ENCODE measurements at places on chromosomes 4 and X. TPM values are rescaled to one million over a fixed set of nuclear protein-coding genes. Genes with fewer than 3 reads are reported as not detected.

DNA sequence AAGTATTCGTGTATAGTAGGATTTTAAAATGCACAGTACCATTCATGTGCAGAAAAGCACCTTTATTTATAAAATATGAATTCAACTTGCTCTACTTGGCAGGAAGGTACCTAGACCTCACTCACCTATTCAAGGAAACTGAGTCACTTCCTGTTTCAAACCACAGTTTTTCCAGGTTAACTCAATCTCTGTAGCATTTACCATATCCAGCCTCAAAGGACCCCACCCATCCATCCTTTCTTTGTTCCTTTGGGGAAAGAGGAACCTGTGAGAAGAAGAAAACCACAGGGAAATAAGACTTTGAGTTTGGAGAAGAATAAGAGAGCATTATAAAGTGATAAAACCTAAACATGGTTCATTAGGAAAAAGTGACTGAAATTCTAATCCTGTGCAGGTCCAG lies 250.7 kb downstream of the CBR4 start:
- DNase-seq, result no peak

PTPN13 gene
- total RNA-seq, result 11.2 TPM

IGFBP7 gene
- total RNA-seq, result 2,920 TPM

ASB12 gene
- 0.38 TPM for total RNA-seq

TRPC3 gene
- total RNA-seq, result 0.42 TPM

C4orf50 gene
- total RNA-seq, result not detected

GAGE12E gene
- not detected for total RNA-seq

- no peak for DNase-seq
Measured at GRCh38 chr4:41939016-41939626, 3.9 kb downstream of the TMEM33 start.

DNA sequence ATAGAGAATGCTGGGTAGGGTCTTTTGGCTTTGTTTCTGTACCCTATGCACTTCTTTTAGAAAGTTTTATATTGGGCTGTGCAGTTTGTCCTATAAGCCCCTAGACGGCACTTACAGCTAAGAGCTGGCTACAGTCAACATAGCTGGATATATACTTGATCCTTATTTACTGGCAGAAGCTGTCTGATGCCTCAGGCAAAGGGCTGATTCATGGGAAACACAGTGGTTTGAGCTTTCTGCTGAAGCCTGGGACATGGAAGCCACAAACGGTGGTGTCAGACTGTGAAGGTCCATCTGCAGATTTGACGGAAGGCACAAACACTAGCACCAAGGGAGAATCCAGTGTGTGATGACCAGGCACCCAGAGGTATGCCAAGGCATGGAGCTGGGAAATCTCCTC lies 608.4 kb downstream of the ANKRD50 start:
- no peak for DNase-seq

TREX2 gene
- 0.48 TPM for total RNA-seq

GRCh38 chr4:89177807-89178206 lies 66.5 kb downstream of the TIGD2 start:
- no peak for DNase-seq

DNA sequence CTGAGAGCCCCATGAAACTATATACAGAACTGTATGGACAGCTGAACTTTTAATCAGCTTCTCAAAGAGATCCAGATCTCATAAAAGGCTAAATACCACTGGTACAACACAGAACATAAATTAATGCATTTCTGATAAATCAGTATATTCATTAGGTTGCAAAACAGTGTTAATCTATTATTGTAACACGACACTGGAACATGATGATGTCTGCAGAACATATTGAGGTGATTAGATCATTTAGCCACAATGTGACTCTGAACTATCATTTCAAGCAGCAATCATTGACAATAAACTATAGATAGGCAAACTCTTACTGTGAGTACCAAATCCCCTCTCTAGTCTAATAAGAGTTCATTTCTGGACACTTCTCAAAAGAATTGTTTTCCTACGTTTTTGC lies 50.3 kb downstream of the GASK1B start:
- no peak for DNase-seq

DNA sequence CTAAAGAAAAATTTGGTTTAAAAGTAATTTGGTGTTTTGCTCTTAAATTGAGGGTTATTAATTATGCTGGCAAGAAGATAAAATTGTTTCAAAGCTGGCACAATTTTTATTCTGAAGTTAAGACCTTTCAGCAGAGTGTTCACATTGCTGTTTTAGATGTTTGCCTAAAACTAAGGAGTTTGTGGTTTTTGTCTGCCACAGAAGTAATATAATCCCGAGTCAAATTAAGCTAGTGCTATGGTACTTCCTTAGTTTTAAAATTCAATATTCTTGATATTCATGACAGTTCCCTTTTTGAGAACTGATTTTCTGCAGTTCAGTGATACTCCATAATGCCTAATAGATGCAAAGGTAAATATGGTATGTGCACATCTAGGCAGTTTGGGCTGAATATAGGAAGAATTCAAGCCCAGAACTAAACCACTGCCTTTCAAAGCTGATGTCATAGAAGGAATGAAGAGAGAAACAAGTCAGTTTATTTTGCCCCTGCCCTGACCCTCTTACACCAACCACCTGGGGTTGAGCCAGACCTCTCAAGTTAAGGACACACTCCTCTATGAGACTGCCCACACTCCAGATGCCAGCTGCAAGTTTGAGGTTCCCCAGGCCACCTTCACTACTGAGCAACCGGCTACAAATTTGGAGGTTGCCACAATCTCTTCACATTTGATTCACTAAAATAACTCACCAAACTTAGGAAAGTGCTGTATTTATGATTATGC lies 32.1 kb upstream of the VEGFC start:
- DNase-seq, result no peak

CFP gene
- total RNA-seq, result 10.0 TPM
